Stimulated activated CD8-positive, alpha-beta memory T cell treated with anti-CD3 and anti-CD28 coated beads, Interleukin-7, amount 100 ng/mL, for 1 hour (primary cell): ENCODE measurements at places on chromosomes 7 and 10.

DNA sequence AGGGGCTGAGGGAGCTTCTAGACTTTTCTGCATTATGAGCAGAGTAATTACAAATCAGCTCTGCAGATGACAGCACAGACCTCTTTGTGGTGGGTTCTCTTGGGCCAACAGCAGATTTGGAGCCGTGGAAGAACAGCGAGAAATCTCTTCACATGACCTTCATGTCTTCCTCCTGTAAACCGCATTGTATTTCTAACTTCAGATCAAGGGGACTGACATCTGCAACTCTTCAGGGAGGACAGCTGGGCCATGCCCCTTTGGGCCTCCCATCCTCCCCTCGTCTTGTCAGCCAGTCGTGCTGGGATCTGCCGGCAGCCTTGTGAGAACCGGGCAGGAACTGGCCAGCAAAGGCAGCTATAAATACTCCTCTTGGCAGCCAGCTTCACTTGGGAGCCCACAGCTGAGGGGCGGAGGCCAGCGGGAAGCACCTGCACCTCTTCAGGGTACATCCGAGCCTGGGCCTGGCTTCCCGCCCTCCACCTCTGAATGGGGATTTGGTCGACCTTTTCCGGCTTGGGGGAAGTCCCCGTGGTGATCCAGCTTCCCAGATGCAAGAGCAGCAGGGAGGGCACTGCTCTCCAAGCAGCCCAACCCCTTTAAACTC, 54.7 kb downstream of the STEAP1B start:
- no peak for DNase-seq

- no peak for DNase-seq
These were observed 219.7 kb downstream of the TRIL start for GRCh38 chr7:28738412-28738811.

DNA sequence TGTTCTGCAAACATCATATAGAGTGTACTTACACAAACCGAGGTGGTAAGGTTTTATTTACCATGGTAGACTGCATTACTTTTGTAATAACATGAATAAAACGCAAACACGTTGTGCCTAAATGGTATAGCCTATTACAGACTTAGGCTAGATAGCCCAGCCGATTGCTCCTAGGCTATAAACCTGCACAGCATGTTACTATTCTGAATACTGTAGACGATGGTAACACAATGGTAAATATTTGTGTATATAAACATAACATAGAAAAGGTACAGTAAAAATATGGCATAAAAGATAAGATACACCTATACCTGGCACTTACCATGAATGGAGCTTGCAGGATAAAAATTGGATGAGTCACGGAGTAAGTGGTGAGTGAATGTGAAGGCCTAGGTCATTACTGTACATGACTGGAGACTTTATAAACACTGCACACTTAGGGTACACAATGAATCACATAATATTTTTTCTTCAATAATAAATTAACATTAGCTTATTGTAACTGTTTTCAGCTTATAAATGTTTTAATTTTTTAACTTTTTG, 16.3 kb downstream of the AKR1D1 start:
- no peak for DNase-seq

DNA sequence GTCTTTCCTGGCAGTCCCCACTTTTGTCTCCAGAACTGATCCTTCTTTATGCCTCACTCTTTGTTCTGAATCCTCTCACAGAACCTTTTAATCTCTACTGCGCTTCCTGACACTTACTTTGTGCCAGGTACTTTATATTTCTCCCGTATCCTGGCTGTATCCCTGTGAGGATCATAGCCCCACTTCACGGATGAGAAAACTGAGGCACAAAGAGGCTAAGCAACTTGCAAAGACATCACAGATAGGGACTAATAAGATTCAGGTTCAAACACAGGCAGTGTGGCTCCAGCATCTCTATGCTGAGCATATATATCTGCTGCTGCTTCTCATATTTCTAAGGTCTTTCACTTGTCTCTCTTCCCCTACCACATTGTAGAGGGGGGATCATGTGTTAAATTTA, 116.7 kb downstream of the CHN2 start:
- no peak for DNase-seq

DNA sequence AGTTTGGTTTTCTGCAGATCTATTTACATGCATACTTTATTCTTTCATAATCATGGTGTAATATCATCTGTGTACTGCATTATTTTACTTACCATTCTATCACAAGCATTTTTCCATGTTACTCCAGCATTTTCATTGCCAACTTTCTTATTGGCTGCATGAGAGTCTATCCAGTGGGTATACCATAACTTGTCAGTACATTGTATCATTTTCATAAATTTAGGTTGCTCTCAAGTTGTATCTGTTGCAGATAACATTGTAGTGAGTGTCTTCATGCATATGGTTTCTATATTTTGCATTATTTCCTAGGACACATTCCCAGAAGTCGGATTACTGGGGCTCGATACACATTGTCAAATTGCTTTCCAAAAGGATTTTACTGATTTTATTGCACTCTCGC, 87.2 kb upstream of the INSYN2A start:
- no peak for DNase-seq

- DNase-seq, result no peak
These were observed 153.1 kb upstream of the UNC5B start for GRCh38 chr10:71059054-71059818.

- DNase-seq, result no peak
These were observed 134.4 kb upstream of the AGK start for GRCh38 chr7:141416650-141417270.

DNA sequence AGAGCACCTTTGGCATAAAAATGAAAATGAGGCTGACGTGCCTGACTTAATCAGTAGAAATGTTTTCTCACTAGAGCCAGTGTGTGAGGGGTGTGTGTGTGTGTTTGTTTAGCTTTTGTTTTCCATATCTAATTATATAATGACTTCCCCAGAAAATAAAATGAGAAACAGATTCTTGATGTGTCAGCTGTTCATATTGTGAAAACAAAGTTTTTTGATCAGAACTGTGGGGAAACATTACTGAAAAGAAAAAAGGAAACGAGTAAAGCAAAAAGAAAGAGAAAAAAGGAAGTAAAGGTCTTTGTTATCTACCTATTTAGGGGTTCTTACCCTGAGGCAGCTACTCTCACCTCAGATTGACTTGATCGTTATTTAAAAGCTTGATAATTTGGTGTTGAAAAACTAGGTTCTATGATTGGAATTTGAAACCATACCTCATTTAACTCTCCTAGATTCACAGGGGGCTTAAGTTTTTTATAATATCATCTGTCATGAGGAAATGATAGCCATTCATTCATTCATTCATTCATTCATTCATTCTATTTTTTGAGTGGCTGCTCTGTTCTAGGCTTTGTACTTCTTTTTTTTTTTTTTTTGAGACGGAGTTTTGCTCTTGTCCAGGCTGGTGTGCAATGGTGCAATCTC, 58.0 kb downstream of the CREM start:
- DNase-seq, result no peak

DNA sequence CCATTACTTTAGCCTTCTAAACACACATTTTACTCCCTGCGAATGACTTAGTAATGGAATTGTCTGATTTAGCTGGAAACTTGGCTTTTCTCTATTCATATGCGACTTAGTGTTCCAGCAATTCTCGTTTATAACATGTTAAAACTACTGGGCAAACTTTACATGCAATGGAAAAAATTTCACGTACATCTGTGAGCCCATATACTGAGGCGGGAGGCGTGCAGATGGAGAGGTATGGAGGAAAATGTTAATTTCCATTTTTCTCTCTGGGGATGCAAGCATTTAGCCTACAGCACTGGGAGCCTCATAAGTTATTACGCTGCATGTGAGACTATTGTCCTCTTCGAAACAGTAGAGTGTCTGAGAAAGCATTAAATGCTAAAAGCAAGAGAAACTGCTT, 591.5 kb upstream of the ANKRD30A start:
- no peak for DNase-seq

DNA sequence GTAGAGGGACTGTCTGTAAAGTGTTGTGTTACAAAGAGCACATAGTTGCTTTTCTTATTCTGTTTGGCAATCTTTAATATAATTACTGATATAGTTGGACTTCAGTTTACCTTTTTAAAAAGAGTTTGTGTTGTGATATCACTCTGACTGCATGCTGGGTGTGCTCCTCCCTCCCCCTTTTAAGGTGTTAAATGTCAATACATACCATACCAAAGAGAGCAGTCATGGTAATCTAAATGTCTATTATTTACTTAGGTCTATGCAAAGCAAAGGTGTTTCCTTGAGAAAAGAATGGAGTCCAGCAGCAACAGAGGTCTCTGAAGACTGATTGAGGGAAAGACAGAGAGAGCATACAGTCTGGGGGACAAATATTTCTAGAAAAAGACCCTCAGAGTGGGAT, 275.1 kb upstream of the NRP1 start:
- DNase-seq, result no peak

DNA sequence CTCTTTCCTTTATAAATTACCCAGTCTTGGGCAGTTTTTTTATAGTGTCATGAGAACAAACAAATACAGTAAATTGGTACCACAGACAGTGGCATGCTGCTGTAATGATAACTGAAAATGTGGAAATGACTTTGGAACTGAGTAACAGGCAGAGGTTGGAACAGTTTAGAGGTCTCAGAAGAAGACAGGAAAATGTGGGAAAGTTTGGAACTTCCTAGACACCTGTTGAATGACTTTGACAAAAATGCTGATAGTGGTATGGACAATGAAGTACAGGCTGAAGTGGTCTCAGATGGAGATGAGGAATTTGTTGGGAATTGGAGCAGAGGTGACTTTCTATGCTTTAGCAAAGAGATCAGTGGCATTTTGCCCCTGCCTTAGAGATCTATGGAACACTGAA, 1128.4 kb upstream of the POT1 start:
- no peak for DNase-seq

DNA sequence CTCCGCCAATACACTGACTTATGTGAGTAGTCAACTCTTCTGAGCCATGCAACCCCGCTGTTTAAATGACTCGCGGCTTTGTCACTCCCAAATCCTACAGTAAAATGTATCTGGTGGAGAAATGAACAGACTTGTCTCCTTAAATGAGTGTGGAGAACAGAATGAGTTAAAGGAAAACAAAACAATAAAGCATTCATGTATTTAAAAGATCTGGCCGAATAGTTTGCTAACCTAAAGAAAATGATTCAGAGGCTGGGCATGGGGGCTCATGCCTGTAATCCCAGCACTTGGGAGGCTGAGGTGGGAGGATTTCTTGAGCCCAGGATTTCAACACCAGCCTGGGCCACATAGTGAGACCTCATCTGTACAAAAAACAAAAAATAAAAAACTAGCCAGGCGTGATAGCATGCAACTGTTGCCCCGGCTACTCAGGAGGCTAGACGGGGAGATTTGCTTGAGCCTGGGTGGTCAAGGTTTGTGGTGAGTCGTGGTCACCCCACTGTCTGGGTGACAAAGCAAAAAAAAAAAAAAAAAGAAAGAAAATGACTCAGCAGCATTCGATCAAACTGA, 86.5 kb upstream of the PFKP start:
- no peak for DNase-seq

DNA sequence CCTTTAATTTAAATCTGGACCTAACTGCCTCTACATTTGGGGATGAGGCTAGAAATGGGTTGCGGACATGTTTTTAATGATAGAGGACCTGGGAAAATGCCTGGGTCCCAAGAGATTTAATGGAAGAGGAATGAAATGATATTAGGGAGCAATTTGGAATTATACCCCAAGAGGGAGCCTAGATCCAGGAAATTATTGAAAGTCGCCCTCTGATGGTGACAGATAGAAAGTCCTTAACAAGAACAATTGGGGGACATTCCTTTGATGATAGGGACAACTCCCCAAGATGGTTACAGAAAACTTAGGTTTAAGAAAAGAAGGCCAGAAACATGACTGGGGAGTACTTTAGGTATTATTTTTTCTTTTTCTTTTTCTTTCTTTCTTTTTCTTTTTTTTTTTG, 9.5 kb upstream of the TSGA13 start:
- DNase-seq, result no peak

GRCh38 chr10:19111501-19112267, 63.1 kb downstream of the MALRD1 start:
- DNase-seq, result no peak

GRCh38 chr10:42990721-42991441, 86.0 kb upstream of the RET start:
- DNase-seq, result no peak

DNA sequence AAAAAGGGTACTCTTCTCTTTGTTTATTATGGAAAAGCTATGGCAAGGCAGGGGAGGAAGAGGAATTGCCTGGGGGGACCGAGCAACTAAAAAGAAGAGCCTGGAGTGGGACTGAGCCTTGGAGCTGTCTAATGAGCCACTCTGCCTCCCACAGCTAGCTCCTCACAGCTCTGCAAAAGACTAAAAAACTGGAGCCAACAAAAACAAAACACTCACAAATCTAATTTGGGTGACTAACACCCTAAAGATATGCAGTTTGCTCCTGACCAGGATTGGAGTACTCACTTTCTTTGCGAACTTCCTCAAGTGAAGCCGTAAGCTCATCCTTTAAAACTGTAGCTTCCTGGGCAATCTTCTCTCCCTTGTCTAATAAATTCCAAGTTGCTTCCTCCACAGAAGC, 89.4 kb downstream of the CTNNA3 start:
- no peak for DNase-seq

GRCh38 chr10:35564341-35564968, 40.7 kb upstream of the GJD4 start:
- DNase-seq, result no peak

- no peak for DNase-seq
These were observed 37.0 kb downstream of the PFKP start for GRCh38 chr10:3104251-3104918.

GRCh38 chr10:109504401-109504800, 418.9 kb downstream of the XPNPEP1 start:
- no peak for DNase-seq

- no peak for DNase-seq
These were observed 118.8 kb downstream of the CDK6 start for GRCh38 chr7:92717623-92717992.

- DNase-seq, result no peak
These were observed 19.5 kb downstream of the EVX1 start for GRCh38 chr7:27262121-27262520.

DNA sequence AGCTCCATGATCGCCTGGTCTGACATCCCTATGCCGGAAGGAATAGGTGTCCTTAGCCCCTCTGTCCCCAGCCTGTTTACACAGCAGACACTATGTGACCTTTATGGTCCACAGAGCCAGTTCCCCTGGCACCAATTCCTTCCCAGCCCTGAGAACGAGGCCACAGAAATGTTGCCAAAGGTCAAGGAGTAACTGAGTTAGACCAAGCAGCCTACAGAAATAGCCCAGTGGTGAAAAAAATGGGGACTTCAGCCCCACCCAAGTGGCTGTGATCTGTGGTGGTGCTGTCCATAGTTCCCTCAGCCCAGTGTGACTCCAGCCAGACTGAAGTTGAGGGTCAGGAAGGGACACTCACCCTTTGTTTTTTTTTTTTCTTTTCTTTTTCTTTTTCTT, 2.5 kb downstream of the PGAM2 start:
- DNase-seq, result no peak

GRCh38 chr7:81361769-81362312, 408.0 kb downstream of the HGF start:
- no peak for DNase-seq

DNA sequence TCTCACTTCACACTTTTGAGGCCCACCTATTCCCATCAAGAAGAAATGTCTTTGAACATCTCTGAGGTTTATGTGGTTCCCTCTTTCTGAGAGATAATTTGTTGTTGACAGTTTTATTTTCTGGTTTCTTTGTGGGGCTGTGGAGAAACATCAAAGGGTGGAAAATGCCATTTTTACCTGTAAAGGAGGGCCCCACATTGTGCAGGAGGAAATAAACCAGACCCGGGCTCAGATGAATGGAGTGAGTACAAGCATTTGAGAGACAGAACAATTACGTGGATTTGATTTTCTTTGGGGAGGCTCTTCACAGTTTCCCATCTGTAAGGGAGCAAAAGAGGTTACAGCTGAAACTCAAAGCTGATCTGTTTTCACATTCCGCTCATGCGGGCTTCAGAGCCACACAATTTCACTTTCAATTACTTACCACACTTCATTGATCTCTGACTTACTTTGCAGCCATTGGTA, 29.8 kb downstream of the ITPRIP start:
- DNase-seq, result no peak
